ENCODE measurements at places on chromosomes 5 and 9.

GRCh38 chr9:14056316-14056861 is 257.6 kb downstream of the NFIB start:
- DNase-seq, result no peak

GRCh38 chr5:108801776-108802175 is 54.1 kb downstream of the FER start:
- DNase-seq, result no peak

DNA sequence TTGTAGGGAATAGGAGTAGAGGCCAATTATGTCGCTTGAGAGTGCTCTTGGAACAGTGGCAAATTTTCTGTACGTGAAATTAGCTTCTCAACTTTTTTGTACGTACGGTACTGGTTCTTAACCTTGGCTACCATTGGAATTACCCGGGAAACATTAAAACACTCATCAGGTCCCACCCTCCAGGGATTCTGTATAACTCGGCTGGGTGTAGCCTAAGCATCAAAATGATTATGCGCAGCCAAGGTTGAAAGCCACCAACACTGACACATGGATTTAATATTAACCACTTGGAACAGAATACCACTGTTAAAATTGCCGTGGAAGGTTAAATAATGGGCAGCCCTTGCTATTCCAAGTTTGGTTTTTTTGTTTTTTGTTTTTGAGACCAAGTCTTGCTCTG is 17.4 kb downstream of the DNAJA1 start:
- DNase-seq, result no peak

GRCh38 chr5:174204535-174205313 is 159.2 kb downstream of the NSG2 start:
- DNase-seq, result no peak

- DNase-seq, result no peak
Measured at GRCh38 chr9:4559261-4560182, 69.3 kb downstream of the SLC1A1 start.

DNA sequence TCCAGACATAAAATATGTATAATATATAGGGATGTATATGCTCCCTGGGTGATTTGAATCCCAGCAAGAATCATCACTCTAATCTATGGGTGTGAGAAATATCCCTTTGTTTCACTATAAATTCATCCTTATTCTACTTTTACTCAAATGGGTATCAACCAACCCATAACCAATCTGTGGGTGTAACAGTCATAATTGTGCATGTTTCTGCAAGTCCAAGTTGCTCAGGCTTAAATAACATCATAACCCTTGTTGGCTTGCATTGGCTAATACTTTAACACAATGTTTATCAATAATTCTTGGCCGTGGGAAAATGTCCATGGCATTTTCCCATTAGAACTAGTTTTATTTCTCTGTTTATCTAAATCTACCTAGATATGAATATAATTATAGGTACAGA is 530.5 kb upstream of the TLE4 start:
- no peak for DNase-seq

DNA sequence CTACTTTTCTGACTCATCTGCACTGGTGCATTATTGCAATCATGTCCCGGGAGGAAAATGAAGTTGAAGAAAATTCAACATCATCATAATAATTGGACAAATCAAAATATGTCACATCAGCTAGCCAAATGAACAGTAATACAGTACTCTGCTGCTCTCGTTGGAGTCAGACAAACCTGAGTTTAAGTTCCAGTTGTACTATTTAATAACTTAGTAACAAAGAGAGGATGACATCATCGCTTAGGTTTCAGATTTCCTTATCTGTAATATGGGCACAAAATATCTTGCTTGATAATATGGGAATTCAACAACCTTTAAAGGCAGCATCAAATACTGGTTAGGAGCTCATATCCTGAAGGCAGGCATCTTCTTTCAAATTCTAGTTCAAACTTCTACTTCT is 1248.9 kb upstream of the ACO1 start:
- no peak for DNase-seq

GRCh38 chr9:14021871-14022525 is 291.9 kb downstream of the NFIB start:
- DNase-seq, result no peak

DNA sequence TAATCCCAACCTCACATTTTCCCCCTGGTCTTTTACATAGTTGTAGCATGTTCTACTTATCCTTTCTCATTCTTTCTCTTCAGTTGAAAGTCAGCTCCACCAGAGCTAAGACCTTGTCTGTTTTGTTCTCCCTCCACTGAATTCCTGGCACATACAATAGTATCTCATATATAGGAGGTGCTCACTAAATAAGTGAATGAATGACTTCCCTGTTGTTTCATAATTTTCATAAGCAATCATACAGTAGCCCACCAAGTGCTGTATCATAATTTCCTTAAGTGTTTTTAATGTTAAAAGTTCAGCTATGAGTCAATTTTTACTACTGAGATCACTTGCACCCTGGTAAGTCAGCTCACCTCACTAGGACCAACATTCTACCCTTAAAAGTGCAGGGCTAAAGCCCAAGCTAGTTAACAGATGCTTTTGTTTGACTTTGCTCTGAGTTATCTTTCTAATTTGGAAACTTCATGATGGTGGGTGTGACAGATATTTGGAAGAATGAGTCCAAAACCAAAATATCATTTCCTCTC is 27.6 kb downstream of the TMEM245 start:
- DNase-seq, result no peak

- no peak for DNase-seq
Measured at GRCh38 chr5:126508962-126509279, 85.7 kb downstream of the GRAMD2B start.

GRCh38 chr9:99466104-99466503 is 244.0 kb downstream of the SEC61B start:
- no peak for DNase-seq

DNA sequence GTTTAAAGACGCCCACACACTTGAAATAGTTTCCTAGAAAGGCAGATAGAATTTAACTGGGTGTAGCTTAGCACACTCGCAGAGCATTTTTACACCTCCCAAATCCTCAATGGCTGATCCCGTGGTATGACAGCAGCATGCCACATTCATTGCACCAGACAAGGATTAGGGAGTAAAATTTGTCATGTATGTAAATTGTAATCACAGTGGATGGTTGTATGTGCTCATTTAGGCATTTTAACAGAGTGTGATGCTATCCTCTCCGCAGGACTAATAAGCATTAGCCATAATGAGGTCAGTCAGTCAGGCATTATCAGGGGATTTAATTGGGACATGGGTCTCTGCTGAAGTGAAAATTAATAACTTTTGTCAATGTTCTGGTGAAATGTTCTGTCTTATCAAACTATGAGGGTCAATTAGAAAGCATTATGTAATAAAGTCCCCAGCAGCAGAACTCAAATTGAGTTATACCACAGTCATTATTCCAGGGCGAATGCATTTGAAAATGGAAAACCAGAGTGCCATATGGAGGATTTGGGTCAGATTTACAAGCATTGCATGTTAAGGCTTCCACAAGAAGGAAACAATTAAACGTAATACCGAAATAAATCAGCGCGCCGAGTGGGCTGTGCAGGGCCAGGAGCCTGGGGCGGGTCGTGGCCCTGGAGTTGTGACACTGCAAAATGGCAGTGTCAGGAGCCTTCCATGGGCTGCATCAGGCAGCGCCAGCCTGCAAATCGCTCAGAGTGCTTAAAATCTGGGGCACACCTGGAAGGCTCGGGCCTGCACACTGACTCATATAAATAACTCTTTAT is 602.2 kb downstream of the BNC2 start:
- DNase-seq, result no peak

DNA sequence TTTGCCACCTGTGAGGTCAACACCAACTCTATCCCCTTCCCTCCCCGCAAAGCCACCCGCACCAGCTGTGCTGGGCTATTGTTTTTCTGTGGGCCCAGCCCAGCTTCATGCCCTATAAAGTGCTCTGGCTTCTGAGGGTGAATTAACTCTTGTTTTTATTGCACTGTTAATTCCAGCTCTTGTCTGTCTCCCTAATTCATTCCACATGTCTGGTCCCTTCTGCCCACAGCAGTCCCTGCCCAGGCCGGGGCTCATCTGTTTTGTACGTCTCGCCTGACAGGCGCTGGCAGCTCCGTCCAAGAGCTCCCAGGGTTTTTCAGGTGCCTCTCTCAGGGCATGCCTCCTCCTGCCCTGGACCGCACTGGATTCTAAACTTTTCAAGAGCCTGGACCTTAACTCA is 118.9 kb downstream of the PDZD2 start:
- no peak for DNase-seq

DNA sequence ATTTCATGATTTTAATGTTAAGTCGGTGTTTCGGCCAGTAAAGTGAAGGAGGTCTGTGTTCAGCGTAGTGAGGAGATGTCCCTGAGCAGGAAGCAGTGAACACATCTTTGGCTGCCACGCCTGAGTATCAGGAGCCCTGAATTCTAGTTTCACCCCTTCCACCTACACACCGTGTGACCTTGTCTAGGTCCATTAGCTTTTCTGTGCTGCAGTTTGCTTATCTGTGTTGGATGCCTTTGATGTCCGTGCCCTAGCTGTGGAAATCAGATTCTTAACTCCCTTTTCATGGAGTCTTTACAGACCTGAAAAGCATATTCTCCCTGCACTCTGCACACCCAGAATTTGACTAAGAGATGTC is 601 bp downstream of the FBXO38 start:
- no peak for DNase-seq

DNA sequence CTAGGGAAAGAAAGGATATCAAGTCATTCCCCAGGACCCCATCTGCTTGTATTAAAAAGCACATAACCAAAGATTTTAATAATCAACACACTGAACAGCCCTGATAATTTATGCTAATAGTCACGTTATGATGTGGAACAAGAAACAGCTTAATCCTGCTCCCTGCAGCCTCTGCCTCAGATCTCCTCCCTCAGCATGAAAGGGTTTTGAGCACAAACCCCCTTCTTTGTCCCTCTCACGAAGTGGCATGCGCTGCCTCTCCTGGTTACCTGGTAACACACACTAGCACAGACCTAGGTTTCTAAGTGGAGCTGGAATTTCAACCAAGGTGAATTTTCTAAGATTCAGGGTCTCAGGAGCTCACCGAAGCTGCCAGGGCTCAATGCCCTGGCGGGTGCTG is 5.1 kb downstream of the IGFBPL1 start:
- no peak for DNase-seq

DNA sequence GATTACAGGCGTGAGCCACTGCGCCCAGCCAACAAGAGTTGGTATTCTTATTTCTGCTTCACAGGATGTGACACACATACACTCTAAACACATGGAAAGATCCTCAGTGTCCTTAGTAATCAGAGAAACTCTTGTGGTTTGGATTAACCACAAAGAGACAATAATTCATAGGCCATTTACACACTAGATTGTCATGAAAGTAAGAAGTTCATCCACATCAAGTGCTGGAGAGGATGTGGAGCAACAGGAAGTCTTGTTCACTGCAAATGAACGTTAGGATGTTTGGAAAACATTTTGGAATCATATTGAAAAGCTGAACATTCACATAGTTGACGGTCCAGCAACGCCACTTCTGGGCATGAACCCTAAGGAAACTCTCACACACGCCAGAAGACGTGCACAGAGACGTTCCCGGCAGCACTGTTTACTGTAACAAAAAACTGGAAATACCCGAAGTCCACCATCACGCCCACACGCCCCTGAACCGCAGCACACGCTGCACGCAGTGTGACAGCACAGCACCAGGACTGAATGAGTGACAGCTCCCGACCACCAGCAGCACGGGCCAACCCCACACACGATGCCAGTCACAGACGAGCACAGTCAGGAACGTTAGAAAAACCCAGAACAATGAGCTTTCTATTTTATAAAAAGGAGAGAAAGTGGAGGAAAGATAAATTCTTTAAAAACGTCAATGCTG is 87.6 kb downstream of the COL23A1 start:
- DNase-seq, result no peak

- no peak for DNase-seq
Measured at GRCh38 chr5:56323505-56323904, 90.4 kb upstream of the ANKRD55 start.

DNA sequence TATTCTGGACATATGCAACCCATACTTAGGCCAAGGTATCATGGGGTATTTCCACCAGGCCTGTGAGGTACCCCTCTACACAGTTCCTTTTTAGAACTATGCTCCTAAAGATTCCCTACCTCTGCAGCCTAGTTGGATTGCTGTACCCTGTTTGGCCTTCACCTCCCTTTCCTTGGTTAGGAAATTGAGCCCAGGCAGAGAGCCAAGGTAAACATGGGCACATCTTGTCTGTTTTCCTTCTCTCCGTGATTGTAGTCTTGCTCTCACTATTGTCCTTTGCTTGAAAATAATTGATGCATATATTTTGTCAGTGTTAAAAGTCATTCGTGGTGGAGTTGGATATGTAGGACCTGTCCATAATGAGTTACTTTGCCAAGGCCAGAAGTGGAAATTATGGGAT is 26.7 kb downstream of the BDP1 start:
- DNase-seq, result no peak

GRCh38 chr5:110963495-110963894 is 108.0 kb upstream of the TSLP start:
- no peak for DNase-seq

- DNase-seq, result no peak
Measured at GRCh38 chr9:98924946-98925820, 18.5 kb upstream of the COL15A1 start.

- no peak for DNase-seq
Measured at GRCh38 chr5:172910828-172911627, 48.2 kb upstream of the RPL26L1 start.

DNA sequence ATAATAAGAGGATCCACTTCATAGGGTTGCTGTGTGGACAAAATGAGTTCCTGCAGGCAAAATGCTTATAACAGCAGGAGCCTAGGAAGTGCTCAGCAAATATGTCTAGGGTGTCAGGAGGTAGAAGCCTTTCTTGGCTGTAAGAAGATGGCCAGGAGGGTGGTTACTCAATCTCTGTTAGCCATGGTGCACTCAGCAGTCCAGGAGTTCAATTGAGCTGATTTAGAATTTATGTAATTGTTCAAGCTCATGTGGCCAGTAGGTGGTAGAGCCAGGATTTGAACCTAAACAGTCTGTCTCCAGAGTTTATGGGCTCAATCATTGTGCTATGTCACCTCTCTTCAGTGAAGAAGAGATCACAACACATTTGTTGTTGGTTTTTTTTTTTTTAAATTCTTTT is 381.2 kb downstream of the KIF4B start:
- DNase-seq, result no peak

- no peak for DNase-seq
Measured at GRCh38 chr5:176379881-176380280, 8.5 kb downstream of the NOP16 start.

DNA sequence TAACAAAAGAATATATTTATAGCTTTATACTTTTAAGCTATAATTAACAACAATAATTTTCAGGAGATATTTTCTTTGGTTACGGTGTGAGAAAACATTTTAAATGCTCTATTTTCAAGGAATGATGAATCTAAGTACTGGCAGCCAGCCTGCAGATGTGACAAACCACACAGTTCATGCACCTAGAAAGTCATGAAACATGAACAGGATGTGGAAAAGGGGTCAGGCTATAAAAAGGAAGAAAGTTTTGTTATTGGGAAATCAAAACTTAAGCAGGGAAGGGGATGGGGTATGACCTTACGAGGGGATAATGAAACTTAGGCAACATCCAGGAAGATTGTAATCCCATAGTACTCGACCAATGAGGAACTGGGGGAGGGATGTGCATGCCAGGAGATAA is 508.7 kb upstream of the GRAMD2B start:
- DNase-seq, result no peak

- no peak for DNase-seq
Measured at GRCh38 chr9:106467865-106468164, 395.2 kb upstream of the ZNF462 start.

- DNase-seq, result no peak
Measured at GRCh38 chr5:14184082-14184481, 40.9 kb downstream of the TRIO start.
